ENCODE measurements at places on chromosomes 3 and 15.
A peak's percentile ranks its signal among the peaks of the same experiment; 100 is the strongest.

- DNase-seq: no peak
Observed at GRCh38 chr3:174035328-174035886, 637.9 kb downstream of the NLGN1 start.

- DNase-seq: no peak
Observed at GRCh38 chr3:115648559-115648958, 25.2 kb downstream of the GAP43 start.

DNA sequence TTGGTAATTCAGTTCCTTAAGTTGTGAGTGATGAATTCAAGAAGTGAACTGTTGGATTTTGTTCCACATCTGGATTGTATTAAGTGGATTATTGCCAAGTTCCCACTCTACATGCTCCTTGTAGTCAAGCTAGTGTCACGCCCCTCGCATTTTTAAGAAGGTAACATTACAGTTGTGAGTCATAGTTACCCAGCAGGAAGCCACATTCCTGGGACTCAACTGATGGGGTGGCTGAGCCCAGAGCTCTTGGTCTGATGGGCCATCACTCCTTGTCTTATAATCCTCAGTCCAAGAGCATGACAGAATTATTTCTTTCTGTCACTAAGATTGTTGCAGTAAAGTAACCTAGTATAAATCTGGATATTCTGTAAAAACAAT is 102.7 kb downstream of the PTPRG start:
- no peak for DNase-seq

- DNase-seq: peak; percentile 14
Observed at GRCh38 chr3:72523429-72524151, 324.7 kb downstream of the SHQ1 start.

DNA sequence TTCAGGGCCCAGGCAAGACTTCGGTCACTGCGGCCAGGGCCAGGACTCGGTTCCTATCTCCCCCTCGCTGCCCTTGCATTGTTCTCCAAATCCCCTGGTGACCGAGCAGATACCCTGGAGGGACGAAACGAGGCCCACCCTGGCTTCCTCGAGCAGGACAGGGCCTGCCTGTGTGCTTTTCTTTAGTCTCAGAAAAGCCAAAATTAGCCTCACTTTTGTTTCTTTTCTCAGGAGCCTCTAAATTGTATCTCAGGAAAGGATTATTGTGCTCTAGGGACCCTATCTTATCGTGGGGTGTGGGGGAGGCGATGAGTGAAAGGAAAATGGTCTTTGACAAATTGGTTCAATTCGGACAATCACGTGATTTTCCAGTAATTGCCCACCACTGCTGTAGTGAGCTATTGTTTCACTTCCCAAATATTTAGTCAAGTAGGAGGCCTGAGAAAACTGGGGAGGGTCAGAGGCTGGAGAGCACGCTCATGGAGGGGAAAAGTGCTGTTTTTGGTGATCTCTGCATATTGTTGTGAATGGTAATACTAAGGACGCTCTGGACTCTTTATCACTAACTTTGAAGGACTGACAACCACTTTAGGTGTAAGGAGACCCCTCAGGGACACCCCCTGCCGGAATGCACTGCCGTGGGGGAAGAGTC is 61.6 kb downstream of the TMEM44 start:
- DNase-seq: no peak

- no peak for DNase-seq
Observed at GRCh38 chr3:130480736-130481135, 36.2 kb upstream of the COL6A6 start.
